ENCODE measurements at places on chromosomes 1 and 21.

GRCh38 chr1:94119306-94119705 lies 1.6 kb downstream of the ABCA4 start:
- no peak for DNase-seq

DNA sequence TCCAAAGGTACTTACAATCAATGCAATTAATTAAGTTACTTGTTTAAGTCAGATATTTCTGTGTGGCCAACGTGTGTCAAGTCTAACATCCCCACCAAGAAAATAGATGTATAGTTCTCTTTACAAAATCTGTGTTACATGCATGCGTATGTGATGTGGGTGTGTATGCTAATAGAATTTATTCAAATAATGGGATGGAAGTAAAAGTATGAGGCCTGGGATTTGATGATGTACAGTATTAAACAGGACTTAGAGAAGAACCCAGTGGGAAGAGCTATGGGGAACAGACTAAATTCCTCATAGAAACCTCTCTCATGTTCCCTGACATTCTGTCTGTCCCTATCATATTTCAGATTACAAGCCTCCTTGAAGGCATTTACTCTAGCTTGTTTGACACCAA lies 72.5 kb downstream of the IFI44 start:
- DNase-seq: no peak

- no peak for DNase-seq
Measured at GRCh38 chr1:54045496-54045895, 7.5 kb downstream of the TMEM59 start.

DNA sequence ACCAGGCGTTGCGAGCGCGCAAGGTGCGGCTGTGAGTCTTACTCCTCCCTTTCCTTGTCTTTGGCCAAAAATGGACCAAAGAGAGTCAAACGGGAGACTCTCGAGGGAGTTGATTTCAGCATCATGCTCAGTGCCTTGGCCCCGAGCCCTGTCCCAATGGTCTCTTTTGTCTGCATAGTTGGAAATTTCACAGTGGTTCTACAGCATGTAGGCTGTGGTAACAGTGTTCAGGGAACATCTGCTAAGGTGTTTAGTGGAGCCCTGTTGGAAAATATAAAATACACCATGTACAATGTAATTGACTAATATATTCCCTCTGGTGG lies 2.7 kb downstream of the CACNA1E start:
- no peak for DNase-seq

- DNase-seq: no peak
Measured at GRCh38 chr1:199096591-199096990, 457.8 kb downstream of the PTPRC start.

DNA sequence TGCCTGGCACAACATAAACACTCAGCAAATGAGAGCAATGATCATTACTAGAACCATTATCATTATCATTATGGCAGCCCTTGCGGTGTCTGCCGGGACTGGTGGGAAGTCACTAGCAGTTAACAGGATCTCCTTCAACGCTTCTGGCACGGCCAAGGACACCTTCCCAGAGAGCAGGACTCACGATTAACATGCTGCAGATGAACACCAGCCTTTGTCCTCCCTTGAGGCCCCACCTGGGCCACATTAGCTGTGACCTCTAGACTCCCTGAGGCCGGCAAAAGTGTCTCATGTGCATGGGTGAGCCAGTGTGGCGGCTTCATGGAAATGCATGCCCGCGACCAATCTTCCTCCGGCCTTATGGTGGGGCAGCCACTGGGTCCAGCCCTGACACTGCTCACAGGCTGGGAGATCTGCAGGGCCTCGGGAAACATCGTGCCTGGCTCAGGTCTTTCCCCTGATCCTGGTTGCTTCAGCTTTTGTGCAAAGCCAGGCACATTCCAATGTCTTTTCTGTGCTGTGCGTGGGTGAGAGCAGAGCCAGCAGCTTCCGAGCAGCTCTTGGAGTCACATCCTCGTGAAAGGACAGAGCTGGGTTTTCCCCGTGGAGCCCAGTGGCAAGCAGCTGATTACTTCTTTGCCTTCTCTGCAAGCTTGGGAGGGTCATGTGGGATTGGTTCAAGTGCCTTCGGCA lies 107.3 kb downstream of the HMGB4 start:
- no peak for DNase-seq

- DNase-seq: no peak
Measured at GRCh38 chr1:223088713-223089240, 54.3 kb downstream of the TLR5 start.

DNA sequence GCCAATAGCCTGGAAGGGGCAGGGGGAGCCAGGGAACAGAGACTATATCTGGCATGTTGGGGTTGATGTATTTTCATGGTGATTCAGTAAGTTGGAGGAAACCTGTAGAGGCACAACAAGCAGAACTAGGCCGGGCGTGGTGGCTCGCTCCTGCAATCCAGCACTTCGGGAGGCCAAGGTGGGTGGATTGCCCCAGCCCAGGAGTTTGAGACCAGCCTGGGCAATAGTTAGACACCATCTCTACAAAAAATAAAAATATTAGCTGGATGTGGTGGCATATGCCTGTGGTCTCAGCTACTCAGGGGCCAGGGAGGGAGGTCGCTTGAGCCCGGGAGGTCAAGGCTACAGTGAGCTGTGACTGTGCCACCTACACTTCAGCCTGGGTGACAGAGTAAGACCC lies 10.1 kb upstream of the PTCH2 start:
- no peak for DNase-seq

DNA sequence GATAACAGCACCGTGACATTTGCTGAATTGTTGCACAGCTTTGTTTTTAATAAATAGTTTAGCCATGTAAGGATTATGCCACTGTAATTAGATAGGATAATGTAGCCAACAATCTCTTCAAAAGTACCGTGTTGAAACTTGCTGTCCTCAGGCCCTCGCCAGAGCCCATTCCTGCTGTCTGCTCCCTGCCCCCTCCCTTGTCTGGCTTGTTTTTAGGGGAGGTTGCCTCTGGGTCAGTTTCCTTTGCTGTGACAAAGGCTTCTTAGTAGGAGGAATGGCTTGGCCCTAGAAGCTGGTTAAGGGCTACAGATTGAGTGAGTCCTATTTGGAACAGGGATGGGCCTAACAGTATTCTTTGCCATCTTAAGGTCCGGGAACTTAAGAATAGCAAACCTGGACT lies 107.9 kb downstream of the LMO4 start:
- no peak for DNase-seq

GRCh38 chr21:32819694-32820093 lies 48.1 kb upstream of the PAXBP1 start:
- no peak for DNase-seq

All from NCI-H2227 treated with DMSO at 0.1 percent for 48 hours (cell line).